Naive B cell (primary cell): ENCODE measurements at places on chromosomes 2 and 18. TPM values are rescaled to one million over a fixed set of nuclear protein-coding genes. Genes with fewer than 3 reads are reported as not detected.

Gene EFHD1
- polyA plus RNA-seq = not detected

Gene SF3B6
- polyA plus RNA-seq = 209 TPM

Gene PDE1A
- 0.58 TPM for polyA plus RNA-seq

Gene AKAIN1
- not detected for polyA plus RNA-seq

Gene POTEC
- polyA plus RNA-seq = not detected

Gene DOCK10
- polyA plus RNA-seq = 24.6 TPM

Gene SULT1C4
- polyA plus RNA-seq = not detected

GRCh38 chr2:8564475-8564874 lies 117.4 kb upstream of the ID2 start:
- DNase-seq = no peak

DNA sequence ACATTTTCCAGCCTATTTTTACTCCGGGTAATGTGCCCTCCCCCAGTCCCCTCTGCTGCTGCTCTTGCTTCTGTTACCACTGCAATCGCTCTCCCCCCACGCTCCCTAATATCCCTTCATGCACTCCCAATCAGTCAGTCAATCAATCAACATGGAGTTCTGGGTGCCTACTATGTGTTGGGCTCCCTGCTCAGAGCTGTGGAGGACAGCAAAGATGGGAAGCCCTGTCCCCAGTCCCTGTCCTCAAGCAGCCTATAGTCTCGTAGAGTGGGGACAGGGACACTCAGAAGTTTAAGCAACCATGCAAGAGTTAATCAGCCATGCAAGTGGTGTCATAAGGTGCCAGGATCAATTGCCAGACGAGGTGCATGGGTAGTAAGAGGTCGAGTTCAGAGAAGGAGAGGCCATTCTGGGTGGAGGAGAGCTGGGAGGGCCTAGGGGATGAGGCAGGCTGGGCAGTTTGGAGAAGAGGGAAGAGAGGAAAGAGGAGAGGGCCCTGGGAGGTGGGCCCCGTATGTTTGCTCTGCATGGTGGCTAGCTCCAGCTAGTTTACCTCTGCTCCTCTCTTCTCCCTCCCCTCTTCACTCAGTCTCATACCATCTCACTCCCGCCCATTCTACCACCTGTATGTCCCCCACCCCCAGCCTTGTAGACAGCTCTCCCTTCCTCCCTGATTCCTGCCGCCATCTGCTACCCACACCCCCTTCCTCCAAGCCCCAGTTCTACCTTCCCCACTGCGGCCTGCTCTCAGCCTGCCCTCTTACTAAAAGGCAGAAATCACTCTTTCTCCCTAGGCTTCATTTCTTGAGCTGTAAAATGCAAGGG lies 3.9 kb downstream of the ASIC4 start:
- DNase-seq = no peak

DNA sequence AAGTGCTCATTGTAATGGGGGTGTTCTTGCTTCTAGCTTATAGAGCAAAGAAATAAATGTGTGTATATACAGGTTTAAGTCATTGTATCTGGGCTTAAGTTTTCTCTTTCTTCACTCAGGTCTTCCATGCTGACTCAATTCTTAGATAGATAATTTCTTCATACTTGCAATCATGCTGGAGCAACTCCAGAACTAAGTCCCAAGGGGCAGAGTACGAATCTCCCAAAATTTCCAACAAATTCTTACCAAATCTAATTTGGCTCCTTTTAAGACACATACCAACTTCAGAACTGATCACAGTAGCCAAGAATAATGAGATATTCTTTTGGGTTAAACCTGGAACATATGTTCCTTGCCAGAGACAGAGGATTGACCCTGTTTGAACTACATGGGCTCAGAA lies 4.3 kb upstream of the SPAG16 start:
- no peak for DNase-seq

DNA sequence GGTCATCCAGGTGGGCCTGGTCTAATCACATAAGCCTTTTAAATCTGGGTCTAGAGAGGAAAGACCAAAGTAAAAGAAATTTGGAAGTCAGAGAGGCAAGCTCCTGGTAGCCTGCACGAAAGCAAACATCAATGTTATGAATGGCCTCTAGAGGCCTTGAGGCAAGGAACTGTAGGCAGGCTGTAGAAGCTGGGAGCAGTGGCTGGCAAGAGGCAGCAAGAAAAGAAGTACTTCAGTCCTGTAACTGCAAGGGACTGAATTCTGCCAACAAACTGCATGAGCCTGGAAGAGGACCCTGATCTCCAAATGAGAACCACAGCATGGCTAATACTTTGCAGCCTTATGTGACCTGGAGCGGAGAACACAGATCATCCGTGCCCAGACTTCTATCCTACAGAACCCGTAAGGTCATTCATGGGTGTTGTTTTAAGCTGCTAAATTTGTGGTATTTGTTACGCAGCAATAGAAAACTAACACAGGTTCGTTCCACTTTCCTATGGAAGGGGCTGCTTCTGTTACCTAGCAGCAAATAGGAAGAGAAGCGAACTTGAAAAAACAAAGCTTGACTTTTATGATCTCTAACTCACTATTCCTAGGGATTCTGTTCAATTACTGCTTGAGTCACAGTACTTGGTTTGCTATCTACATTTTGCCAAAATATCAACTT lies 1.2 kb downstream of the IMMT start:
- no peak for DNase-seq

GRCh38 chr2:120771111-120771780 lies 35.6 kb downstream of the GLI2 start:
- no peak for DNase-seq

GRCh38 chr2:27086724-27087593 lies at the start of gene KHK:
Gene KHK (plus strand): TSS chr2:27086772. CDS start chr2:27087260, 488 bp downstream.
- no peak for DNase-seq

DNA sequence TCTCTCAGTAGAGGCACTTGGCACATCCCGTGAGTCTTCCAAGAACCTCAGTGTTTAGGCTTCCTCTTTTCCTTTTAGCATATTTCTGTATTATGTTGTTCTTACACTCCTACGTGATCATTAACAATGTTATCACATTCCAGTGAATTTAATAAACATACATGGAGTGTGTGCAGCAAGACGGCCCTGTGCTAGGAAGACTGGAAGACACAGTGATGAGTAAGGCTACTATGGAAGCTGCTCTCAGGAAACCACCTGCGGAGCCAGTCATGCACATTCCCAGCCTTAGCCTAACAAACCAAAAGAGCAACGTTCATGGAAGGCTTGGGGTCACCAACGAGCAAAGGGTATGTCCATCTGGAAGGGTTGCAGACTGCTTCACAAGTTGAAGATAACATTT lies 103.4 kb downstream of the ETAA1 start:
- no peak for DNase-seq

DNA sequence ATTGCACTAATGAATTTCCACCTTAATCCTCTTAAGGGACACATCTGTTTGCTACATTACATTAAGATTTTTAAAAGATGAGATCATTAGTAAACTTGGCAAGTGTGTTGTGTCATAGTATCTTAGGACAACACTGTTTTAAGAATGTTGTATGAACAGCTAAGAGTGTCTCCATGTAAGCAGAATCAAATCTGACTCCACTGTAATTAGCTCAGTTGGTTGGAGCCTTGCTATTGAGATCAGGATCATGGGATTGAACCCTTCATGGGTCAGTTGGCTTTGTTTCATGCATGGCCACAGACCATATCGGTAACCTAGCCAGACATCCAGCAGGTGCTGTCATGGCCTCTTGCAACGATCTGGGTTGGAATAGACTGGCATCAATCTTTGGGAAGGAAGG lies 5.2 kb downstream of the FHOD3 start:
- no peak for DNase-seq

GRCh38 chr2:176081837-176082524 lies 1.8 kb downstream of the EVX2 start:
- DNase-seq = no peak

DNA sequence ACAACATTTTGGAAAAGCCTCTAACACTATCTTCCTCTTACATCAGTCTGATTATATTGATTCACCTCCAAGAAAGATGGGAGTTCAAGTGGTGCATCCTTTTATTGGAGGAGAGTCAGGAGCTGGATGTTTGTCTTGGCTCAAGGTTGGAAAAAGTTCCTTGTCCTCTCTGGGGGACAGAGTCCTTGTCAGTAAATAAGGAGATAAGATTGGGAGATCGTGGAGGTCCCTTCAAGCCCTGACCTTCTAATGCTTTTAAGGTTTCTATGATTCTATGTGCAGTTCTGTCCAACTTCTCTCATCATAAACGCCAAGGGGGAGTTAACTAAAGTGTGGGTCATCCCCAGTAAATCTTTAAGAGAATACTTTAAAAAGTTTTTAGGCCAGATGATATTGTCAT lies 60.9 kb upstream of the CCBE1 start:
- DNase-seq = no peak

DNA sequence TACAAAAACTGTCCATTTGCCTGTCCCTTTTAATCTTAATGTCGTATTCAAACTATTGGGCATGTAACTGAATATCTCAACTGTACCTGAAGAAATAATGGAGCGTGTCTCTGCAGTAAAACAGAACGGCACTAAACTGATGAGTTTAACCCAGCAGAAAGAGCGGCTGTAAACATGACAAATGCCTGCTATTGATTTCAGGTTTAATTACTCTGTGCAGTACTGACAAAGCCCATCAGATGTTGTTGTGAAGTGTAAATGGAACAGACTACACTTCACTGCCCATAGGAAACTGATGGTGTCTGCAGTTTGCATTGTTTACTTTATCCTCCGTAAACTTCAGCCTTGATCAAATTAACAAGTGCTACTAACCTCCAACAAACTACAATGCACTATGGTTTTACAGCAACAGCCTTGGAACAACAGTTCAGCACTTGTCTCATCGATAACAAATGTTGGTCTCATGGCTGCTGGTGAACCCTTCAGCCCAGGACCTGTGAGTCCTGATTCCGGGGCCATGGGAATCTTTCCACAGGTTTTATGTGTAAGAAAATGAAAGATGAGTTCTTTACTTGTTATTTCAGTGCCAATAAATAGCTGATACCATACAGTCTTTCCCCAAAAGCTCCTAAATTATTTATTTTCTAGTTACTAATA lies 316.5 kb downstream of the CCDC178 start:
- DNase-seq = no peak

- no peak for DNase-seq
Measured at GRCh38 chr18:41140506-41140905, 814.5 kb upstream of the PIK3C3 start.

DNA sequence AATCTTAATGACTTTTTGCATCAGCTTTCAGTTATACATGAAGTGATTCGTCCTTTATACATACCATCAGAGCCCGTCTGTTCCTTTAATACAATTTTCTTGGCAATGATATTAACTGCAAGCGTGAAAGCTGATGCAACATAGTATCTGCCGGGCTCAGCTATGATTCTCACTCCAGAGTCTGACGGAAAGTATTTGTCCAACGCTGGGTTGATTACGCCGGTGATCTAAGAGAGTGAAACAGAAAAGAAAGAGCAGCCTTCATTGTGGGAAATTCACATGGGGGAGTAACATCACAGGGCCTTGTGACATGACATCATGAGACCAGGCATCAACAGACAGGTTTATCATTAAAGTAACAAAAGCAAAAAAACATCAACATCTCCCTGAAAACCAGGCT lies 6.2 kb downstream of the ODC1 start:
- no peak for DNase-seq

GRCh38 chr2:85770786-85771409 lies 17.1 kb downstream of the ATOH8 start:
- no peak for DNase-seq

DNA sequence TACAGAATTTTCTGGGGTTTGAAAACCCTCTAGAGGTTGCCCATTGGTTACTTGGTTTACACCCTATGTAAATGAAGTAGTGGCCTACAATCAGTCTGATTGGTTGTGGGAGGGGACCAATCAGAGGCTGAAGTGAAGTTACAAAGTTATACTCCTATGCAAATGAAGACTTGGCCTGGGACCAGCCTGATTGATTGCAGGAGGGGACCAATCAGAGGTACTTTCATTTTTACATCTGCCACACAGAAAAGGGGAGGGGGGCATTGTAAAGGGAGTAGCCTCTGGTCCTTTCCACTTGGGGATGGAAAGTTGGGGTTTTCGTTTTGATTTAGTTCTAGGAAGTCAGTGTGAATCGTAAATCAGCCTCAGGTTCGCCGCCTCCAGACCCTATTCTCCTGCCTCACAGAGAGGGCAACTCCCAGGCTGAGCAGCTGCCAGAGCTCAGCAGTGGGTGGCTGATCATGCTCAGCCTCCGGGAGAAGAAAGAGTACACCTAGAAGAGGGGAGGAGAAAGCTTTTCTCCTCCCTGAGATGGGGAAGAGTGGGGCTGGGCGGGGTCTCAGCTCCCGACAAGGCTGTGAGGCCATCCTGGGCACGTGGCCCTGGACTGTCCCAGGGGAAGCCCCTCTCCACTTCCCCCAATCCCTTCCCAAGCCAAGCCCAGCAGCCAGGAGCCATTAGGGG lies 372.5 kb downstream of the GALR1 start:
- no peak for DNase-seq

GRCh38 chr18:59839931-59840685 lies 59.7 kb upstream of the PMAIP1 start:
- no peak for DNase-seq

DNA sequence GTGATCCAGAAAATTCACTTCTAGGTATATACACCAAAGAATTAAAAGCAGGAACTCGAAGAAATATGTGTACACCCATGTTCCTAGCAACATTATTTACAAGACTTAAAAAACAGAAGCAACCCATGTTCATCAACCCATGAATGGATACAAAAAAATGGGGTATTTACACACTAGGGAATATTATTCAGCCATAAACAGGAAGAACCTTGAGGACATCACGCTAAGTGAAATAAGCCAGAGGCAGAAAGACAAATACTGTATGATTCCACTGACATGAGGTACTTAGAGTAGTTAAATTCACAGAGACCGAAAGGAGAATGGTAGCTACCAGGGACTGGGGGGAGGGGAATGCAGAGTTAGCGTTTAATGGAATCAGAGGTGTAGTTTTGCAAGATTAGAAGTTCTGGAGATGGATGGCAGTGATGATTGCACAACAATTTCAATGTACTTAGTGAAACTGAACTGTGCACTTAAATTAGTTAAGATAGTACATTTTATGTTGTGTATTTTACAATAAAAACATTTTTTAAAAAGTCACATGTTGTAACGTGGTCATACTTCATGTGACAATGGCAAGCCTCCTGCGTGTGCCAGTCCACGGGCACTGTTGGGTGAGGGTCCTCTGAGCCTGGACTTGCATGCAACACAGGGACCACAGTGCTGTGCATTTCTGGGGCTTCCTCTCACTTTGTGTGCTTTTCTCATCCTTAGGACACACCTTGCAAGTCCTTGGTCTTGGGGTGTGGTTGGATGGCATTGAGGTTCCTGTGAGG lies 206.1 kb upstream of the HDAC4 start:
- no peak for DNase-seq

DNA sequence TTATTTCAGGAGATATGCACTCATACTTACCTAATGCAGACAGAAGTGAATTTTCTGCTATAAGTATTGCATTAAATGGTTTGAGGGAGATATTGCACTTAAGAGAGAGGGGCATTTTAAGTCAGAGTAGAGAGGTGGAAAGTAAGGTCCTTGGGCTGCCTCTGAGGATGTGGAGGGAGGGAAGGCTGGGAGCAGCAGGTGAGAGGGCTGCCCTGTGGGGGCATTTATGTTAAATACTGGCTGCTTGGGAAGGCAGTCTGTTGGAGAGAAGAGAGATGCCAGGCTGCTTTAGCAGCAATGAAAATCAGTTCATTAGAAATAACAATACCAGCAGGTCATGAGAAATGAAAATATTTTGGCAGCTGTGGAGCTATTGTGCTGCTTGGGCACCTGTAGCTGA lies 576.2 kb upstream of the HS6ST1 start:
- DNase-seq = no peak
